H1 (cell line): ENCODE measurements at places on chromosomes 3 and 15.
A peak's percentile ranks its signal among the peaks of the same experiment; 100 is the strongest.

DNA sequence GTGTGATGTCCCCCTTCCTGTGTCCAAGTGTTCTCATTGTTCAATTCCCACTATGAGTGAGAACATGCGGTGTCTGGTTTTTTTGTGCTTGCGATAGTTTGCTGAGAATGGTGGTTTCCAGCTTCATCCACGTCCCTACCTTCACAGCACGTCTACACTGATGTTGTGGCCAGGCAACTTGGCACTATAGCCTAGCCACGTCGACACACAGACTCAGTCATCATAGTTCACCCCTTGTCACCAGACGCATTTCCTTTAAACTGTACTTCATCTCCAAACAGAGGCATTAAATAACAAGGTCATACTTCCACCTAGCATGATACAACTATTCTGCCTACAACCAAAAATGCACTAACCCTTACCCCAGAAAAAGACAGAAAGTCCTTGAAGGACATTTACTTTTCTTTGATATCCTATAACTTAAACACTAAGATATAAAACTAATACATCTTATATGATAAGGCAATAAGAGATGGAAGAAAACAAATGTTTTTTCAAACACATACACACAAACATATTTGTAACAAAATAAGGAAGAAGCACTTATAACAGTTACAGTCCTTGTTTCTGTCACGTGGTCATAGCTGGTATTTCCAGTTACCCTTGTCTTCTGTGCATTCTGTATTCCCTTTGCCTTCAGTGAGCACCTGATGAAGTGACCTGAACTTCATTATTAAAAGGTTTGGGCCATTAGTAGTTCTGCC, 121.4 kb downstream of the KLF13 start:
- DNase-seq: no peak

- DNase-seq: no peak
Measured at GRCh38 chr15:33304924-33305323, 5.8 kb upstream of the RYR3 start.

GRCh38 chr15:49674370-49674769, 53.5 kb downstream of the DTWD1 start:
- DNase-seq: no peak

- no peak for DNase-seq
Measured at GRCh38 chr15:27272427-27272826, 301.4 kb downstream of the GABRG3 start.

DNA sequence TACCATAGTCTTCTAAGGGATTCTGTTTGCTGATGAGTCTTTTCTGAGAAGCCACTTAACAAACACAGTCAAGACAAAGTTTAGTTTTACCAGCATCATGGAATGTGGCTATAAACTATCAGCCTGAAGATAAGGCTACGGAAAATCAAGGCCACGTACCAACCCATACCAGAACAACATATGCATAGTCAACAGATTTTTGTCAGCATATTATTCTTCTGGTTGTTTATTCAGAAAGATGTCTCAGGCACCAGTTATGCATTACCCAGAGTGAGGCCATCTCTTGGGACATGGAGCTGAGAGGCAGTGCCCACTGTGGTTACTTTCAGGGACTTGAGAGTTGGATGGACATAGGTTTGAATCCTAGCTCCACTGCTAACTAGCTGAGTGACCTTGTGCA, 60.4 kb downstream of the SOX2 start:
- DNase-seq: no peak

GRCh38 chr3:154324919-154325318, 632 bp upstream of the DHX36 start:
- DNase-seq: no peak

GRCh38 chr15:81516012-81516411, 142.0 kb upstream of the TMC3 start:
- DNase-seq: no peak

- no peak for DNase-seq
Measured at GRCh38 chr15:69080295-69081248, 66.1 kb downstream of the NOX5 start.

GRCh38 chr3:15623535-15624440, 22.2 kb downstream of the BTD start:
- no peak for DNase-seq

DNA sequence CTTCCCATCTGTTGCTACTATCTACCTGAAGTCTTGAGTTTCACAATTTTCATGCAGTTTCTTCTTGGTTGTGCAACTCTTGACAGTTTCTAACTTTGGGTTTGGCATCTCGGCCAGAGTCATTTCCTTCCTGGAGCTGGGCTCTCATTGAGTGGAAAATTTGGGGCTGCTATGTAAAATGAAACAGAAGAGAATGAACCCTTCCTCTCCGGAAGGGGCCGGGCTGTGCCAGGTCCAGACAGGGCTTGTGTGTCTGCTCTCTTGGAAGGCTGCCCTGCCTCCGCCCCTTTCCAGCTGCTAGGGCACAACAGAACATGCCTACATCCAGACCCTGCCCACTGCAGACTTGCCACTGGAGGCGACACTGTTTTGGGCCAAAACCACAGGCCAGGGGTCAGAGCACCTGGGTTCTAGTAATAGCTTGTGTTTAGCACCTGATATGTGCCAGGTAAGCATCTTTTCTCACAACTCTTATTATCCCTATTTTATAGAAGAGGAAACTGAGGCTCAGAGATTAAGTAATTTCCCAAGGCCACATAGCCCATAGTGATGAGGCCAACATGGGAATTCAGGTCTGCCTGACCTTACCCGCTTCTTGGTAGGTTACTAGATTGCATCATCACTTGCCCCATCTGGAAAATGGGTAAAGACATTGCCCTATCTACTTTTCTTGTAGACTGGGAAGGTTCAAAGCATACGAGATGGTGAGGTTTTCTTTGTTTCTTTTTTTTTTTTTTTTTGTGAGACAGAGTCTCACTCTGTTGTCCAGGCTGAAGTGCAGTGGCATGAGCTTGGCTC, 25.0 kb downstream of the IRAK2 start:
- no peak for DNase-seq

- no peak for DNase-seq
Measured at GRCh38 chr15:96849271-96849900, 518.9 kb downstream of the NR2F2 start.

DNA sequence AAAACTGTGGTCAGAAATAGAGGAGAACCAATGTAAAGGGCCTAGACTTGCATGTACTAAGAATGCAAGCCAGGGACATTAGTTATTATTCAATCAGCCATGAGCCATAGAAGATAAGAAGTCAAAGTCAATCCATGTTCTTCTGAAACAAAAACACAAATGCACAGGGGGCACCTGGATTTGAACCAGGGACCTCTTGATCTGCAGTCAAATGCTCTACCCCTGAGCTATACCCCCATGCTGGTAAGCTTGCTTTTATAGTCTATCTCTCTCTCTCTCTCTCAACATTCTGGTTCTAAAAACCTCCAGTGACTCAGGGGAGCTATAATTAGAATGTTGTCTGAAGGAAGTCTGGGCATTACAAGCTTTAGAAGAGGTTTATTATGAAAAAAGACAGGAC, 85.6 kb upstream of the ACP3 start:
- no peak for DNase-seq

- peak; percentile 46 for DNase-seq
Measured at GRCh38 chr15:53625260-53625659, 134.2 kb downstream of the WDR72 start.

- DNase-seq: no peak
Measured at GRCh38 chr15:95674031-95674430, 656.5 kb upstream of the NR2F2 start.

DNA sequence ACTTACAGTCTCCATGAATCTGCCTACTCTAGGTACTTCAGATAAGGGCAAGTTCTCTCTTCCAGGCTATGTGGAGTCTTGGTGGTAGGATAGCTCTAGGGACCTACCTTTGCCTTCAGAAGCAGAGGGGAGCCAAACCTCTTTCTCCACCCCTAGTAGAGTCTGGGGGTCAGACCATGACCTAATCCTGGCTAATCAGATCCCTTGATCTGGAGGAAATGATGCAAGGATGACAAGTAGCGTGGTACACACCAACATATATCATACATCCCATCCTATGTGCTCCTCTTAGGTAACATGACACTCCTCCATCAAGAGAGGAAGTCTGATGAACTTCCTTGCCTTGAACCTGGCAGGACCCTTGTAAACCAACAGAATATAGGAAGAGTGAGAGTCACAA, 15.4 kb upstream of the PLA2G4F start:
- no peak for DNase-seq

GRCh38 chr3:13277860-13278531, 142.1 kb downstream of the NUP210 start:
- no peak for DNase-seq

DNA sequence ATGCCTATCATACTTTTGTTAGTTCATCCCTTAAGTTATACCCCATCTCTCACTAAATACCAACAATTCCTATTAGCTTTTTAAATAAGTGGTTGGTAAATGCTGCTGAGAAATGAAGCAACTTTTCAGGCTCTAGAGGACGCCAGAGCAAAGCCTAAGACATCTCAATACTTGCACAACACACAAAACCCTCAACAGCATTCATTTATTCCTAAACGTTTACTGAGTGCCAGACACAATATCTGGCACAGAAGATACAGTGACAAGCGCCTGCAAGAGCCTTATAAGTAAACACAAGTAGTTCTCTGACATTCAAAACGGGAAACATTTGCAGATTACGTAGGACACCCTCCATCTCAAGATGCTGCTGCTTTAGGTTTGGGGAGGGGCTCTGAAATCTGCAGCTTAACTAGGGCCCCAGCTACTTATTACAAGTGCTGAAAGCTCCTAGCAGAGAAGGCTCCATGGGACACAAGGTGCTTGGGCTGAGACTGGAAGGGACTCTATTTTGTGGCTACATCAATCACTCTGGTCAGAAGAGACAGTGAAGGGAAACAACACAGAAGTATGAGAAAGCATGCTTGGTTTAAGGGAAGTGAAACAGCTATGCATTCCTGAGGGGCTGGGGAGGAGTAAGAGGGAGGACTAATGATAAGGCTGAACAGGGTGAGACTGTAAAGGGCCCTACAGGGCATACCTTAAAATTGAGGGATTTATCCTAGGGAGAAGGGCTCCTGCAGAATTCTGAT, 311.3 kb downstream of the PLCL2 start:
- DNase-seq: no peak

DNA sequence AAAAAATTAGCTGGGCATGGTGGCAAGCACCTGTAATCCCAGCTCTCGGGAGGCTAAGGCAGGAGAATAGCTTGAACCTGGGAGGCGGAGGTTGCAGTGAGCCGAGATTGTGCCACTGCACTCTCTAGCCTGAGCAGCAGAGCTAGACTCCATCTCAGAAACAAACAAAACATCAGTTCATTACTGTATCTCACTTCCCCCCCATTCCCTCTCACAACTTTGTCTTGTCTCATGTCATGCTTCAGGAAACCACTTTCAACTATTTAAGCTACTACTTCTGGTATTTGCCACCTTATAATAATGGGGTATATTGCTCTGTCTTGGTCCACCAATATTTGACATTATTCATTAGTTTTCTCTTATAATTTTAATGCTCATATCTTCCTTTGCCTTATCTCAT, 26.2 kb downstream of the PIK3CA start:
- DNase-seq: no peak

DNA sequence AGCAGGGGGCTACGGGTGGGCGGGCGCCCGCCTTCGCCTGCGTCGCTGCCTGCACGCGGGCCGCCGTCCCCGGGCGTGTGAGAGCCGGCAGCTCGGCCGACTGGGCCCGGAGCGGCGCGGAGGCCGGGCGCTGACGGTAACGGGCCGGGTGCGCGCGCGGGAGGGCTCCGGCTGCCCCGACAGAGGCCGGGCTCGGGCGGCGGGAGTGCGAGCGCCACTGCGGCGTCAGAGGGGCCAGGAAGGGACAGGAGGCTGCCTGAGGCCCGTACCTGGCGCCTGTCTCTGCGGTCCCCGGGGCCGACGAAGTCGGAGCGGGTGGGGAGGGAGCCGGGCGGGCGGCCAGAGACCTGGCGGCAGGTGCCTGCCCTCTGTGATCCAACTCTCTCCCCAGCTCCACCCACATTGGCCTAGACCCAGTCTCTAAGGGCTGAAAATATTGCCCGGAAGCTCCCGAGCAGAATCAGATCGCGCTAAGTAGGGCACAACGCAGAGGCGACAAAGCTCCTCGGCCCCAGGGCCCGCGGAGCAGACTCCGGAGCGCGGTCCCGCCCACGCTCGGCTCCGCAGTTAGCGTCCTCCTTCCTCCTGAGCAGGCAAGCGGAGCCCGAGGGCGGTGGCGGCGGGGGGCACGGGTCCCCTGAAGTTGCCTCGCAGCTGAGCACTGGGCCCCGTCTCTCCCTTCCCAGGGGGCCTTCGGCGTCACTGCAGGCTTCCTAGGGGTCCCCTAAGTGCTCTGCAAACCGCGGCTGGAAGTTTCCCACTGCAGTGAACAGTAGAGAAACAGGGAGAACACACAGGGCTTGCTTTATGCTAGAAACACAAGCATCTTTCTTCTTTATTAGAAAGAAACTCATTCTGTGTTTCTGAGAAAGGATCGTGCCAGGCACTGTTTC, at the start of gene MAN2A2:
TSS of gene MAN2A2 (plus strand) at position 463 of the 893 bp plus-strand sequence. CDS start 906 bp downstream, outside the sequence.
- peak; percentile 82 for DNase-seq

GRCh38 chr3:121981473-121981872, 40.6 kb downstream of the ILDR1 start:
- no peak for DNase-seq

DNA sequence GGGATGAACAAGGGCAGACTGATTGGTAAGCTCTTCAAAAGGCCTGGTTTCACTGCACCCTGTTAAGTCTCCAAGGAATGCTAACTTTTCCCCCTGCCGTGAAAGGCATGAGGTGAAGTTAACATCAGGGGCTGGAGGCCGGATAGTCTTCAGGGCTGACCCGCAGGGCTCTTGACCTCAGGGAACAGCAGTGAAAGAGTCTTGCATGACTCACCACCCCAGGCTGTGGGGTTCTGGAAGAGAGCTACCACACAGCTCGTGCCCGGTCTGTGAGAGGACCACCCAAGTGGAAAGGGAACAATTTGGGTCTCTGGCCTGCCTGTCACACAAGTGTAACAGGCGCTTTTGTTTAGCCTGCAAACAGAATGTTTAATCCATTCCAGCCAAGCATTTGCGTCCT, 504.9 kb downstream of the EDEM1 start:
- no peak for DNase-seq

- DNase-seq: no peak
Measured at GRCh38 chr15:88645171-88646087, 6.6 kb downstream of the ISG20 start.

DNA sequence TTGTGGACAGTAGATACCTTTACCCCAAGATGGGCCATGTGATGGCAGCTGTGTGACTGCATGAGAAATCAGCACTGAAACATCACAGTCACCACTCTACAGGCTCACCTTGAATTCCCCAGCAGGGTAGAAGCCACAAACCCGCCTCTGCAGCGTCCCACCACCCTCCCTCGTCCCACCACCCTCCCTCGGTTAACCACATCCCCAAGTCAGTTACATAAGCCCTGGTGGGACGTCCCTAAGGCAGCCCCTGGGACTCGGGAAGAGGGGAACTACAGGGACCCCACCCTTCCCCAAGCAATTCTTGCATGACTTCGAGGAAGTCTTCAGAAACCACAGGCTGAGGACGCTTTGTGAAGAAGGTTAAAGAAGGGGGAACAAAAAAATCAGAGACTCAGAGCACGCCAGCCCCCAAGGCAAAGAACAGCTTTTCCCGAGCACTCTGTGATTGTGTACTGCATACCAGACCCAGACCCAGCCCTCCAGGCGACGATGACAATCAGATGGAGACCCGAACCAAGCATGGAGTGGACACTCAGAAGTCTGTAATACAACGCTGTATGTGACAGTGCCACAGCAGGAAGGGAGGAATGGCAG, 60.5 kb downstream of the SH3BP5 start:
- DNase-seq: no peak
